ENCODE measurements at places on chromosomes 7 and 10.

DNA sequence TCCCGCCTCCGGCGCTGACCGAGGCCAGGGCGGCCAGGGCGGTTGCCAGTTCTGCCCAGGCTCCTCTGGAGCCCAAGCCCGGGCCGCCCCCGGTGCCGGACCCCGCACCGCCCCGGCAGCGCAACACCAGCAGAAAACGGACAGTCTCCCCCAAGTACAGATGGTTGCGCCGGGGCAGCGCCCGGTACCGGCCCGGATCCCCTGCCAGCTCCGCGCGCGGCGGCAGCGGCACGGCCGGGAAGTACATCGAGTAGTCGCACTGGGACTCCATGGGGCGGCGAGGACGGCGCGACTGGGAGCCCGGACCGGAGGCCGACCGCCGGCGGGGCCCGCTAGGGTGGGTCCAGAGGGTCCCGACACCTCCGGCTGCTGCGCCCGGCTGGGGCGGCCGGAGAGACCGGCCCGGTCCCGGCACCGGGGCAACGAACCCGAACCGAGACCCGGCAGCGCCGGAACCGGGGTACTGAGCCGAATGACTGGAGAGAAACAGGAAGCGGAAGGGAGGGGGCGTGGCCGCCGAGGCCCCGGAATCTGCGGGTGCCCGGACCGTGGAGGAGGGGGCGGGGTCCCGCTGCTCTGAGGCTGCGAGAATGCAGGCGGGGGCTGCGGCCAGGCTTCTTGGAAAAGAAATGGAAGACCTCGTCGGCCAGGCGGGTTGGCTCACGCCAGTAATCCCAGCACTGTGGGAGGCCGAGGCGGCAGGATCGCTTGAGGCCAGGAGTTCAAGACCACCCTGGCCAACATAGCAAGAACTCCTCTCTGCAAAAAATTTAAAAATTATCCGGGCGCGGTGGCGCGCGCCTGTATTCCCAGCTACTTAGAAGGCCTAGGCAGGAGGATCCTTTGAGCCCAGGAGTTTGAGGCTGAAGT lies at the start of gene TRAPPC14:
Gene TRAPPC14 (minus strand): TSS at position 495 of the 870 bp plus-strand sequence. CDS start 224 bp downstream, at position 271.
- H3K4me1 ChIP-seq, result peaks cover 30% of the 10 kb centered on the region
- H3K36me3 ChIP-seq, result peaks cover 11% of the 10 kb centered on the region
- DNase-seq, result peak; percentile 83
- H3K4me3 ChIP-seq, result peak within 1 kb of the TSS; percentile 78

- no peak overlapping the region for H3K27ac ChIP-seq
- DNase-seq, result peak; percentile 24
- H3K4me1 ChIP-seq, result peaks cover 31% of the 10 kb centered on the region
- no peak overlapping the region for H3K4me3 ChIP-seq
- no peaks in the 10 kb centered on the region for H3K27me3 ChIP-seq
Observed at GRCh38 chr7:102412548-102412947, 16.4 kb downstream of the PRKRIP1 start.

DNA sequence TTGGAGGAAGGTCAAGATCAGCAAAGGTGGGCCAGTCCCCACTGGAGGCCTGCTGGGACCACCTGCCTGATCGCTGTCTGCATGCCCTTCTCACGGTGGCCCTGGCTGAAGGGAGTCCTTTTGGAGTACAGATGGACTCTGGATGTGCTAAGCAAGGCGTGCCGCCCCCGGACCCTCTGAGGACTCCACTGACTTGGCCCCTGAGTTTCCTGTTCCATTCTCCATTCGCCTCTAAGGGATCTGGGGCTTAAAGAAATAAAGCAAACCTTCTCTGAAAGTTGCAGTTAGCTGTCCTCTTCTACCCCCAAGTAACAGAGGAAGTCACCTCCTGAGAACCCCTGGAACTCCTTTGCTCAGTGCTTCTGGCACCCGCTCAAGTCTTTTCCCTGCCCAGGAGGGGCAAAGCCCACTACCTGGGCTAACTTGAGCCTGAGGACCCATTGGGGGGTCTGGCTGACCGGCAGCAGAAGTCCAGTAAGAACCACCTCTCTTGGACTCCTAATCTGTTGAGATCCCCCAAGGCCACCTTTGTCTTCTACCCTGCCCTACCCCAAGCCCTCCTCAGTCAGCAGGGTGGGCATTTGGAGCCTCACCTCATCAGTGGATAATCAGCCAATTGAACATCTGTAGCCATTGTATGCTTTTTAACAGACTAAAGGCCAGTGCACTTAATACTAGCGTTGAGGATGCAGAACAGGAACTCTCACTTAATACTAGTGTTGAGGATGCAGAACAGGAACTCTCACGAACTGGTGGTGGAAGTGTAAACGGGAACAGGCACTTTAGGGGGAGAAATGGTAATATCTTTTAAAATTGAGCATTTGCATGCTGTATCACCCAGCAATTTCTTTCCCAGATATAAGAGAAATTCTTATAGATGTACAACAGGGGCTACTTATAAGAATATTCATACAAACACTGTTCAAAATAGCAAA lies 2.2 kb downstream of the TBATA start:
- H3K27ac ChIP-seq, result no peak overlapping the region
- no peaks in the 10 kb centered on the region for H3K36me3 ChIP-seq
- H3K27me3 ChIP-seq, result no peaks in the 10 kb centered on the region
- H3K4me3 ChIP-seq, result no peak overlapping the region
- DNase-seq, result no peak

- no peak for DNase-seq
- H3K4me3 ChIP-seq, result no peak overlapping the region
- H3K27ac ChIP-seq, result no peak overlapping the region
- peaks cover 81% of the 10 kb centered on the region for H3K27me3 ChIP-seq
- H3K36me3 ChIP-seq, result no peaks in the 10 kb centered on the region
Observed at GRCh38 chr7:150958062-150958552, 20.0 kb downstream of the KCNH2 start.

GRCh38 chr10:131242007-131242406 lies 69.5 kb downstream of the TCERG1L start:
- no peak overlapping the region for H3K4me3 ChIP-seq
- H3K4me1 ChIP-seq, result no peaks in the 10 kb centered on the region
- H3K27me3 ChIP-seq, result no peaks in the 10 kb centered on the region
- no peaks in the 10 kb centered on the region for H3K36me3 ChIP-seq
- no peak for DNase-seq

DNA sequence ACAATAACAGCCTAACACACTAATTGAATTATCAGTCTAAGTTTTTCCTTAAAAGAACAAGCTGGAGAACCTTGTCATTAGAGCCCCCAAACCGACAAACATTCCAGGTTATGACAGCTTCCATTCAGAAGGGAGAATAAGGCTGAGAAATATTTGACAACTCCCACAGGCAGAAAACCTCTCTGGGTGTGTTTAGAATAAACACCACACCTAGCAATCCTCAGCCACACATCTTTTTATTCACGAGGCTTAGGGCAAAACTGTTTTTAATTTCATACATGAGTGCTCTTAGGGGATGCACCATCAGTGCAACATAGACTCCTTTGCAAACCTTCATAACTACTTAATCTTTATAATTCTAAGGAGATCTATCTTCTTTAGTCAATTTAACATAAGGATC lies 24.2 kb downstream of the STN1 start:
- H3K4me3 ChIP-seq, result no peak overlapping the region
- H3K36me3 ChIP-seq, result peaks cover 47% of the 10 kb centered on the region
- no peak for DNase-seq
- H3K4me1 ChIP-seq, result peaks cover 21% of the 10 kb centered on the region
- peak overlapping the region; percentile 78 for H3K27ac ChIP-seq
- no peaks in the 10 kb centered on the region for H3K27me3 ChIP-seq

DNA sequence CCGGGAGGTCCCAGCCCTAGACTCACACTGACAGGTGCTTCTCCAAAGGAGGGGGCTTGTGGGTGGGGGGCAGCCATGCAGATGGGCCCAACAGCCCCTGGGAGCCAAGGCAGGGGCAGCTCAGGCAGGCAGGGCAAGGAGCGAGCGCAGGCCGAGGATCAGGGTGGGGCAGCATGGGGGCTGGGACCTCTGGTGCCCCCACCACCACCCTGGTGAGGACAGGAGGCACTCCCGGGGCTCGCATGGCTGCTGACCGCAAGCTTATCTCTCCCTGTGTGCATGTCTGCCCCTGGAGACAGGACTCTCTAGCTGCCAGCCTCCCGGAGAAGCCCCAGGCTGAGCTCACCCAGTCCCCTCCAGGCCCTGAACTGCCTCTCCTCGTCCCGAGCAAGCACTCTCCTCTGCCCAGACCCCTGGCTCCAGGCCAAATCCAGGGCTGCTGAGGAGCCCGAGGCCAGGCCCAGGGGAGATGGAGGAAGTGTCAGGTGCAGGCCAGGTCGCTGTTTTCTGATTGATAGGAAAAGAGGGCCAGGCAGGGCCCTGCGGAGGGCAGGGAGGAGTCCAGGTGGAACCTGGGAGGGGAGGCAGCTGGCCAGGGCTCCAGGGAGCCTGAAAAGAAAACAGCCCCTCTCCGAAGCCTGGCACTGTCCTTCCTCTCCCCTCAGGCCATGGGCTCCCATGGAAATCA lies 39.0 kb downstream of the PDGFA start:
- no peaks in the 10 kb centered on the region for H3K27me3 ChIP-seq
- H3K4me3 ChIP-seq, result no peak overlapping the region
- no peaks in the 10 kb centered on the region for H3K4me1 ChIP-seq
- no peak overlapping the region for H3K27ac ChIP-seq

DNA sequence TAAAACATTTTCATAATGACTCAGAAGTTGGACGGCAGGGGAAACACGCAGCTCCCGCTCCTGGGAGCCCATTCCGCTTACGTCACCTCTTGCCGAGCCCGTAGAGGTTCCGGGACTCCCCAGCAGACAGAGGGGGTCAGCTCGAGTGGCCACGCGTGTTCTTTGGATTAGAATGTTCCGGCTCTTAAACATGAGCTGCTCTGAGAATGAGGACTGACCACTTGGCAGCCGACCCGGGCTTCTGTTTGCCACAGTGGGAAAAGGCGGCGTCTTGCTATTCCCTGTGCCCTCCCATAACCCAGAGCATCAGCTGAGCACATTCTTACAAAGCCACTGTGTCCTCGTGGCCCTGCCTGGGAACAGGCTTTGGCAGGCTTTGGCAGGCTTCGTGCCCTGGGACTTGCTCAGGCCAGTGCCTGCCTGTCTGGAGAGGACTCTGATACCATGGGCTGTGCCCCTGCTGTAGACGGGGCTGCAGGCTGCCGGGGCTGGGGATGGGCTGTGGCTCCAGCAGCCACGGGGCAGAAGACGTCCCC lies 40.1 kb downstream of the PFKP start:
- H3K36me3 ChIP-seq, result peaks cover 26% of the 10 kb centered on the region
- H3K27me3 ChIP-seq, result no peaks in the 10 kb centered on the region
- H3K4me1 ChIP-seq, result no peaks in the 10 kb centered on the region

DNA sequence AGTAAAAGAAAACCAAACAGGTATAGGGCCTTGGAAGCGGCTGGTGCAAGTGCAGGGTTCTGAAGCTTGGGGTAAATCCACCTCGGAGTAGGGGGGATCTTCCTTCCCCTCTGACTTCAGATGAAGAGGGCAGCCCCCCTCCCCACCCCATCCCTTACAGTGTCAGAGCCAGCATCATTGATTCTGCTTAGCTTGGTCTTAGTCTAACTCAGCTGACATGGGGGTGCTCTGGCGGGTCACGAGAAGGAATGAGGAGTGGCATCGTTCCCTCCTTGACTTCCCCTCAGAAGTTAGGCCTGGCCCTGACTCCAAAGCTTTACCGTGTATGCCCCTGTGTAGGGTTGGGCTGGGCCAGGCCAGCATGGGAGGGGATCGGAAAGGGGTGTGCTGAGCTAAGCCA lies 44.2 kb upstream of the SAMD8 start:
- no peak for DNase-seq
- no peaks in the 10 kb centered on the region for H3K36me3 ChIP-seq
- H3K27me3 ChIP-seq, result no peaks in the 10 kb centered on the region
- H3K4me1 ChIP-seq, result no peaks in the 10 kb centered on the region
- no peak overlapping the region for H3K4me3 ChIP-seq
- no peak overlapping the region for H3K27ac ChIP-seq

- no peak overlapping the region for H3K4me3 ChIP-seq
- H3K27me3 ChIP-seq, result no peaks in the 10 kb centered on the region
- no peak overlapping the region for H3K27ac ChIP-seq
- no peaks in the 10 kb centered on the region for H3K4me1 ChIP-seq
Observed at GRCh38 chr10:79490400-79491142, 21.8 kb upstream of the EIF5AL1 start.

DNA sequence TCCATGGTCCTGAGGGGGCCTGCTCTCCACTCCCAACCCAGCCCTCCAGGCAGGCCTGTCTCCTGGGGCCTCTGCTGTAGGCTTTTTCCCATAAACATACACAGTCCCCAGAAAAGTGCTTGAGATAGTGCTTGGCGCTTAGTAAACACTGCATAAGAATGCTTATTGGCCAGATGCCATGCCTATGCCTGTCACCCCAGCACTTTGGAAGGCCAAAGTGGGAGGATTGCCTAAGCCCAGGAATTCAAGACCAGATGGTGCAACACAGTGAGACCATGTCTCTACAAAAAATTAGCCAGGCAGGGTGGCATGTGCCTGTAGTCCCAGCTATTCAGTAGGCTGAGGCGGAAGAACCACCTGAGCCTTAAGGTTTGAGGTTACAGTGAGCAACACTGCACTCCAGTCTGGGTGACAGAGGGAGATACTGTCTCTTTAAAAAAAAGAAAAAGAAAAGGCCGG lies 24.6 kb upstream of the ASL start:
- peaks cover 20% of the 10 kb centered on the region for H3K4me1 ChIP-seq
- H3K4me3 ChIP-seq, result no peak overlapping the region
- H3K27ac ChIP-seq, result no peak overlapping the region
- no peaks in the 10 kb centered on the region for H3K27me3 ChIP-seq

DNA sequence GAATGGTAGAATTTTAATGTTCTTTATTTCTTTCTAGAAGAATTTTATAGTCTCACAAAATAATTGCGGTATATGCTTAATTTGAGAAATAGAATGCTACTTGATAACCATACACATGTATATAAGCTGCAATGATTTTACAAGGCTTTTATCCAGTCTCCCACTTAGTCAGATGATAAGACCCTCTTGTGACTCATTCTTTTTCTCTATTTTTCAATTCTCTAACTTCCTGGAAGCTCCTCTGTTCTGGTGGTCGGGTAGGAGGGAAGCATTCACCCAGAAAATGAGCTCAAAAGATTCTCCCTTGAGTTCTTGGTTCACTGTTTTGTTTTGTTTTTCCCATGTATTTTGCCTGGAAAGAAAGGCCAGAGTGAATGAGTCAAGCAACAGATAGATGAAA lies 546.6 kb downstream of the INHBA start:
- H3K4me3 ChIP-seq, result no peak overlapping the region
- H3K27me3 ChIP-seq, result no peaks in the 10 kb centered on the region
- no peaks in the 10 kb centered on the region for H3K36me3 ChIP-seq
- DNase-seq, result no peak
- H3K4me1 ChIP-seq, result no peaks in the 10 kb centered on the region
- no peak overlapping the region for H3K27ac ChIP-seq

GRCh38 chr7:89133357-89133756 lies 337.8 kb upstream of the TEX47 start:
- H3K4me3 ChIP-seq, result no peak overlapping the region
- no peaks in the 10 kb centered on the region for H3K4me1 ChIP-seq
- no peaks in the 10 kb centered on the region for H3K27me3 ChIP-seq
- DNase-seq, result no peak
- peaks cover 1% of the 10 kb centered on the region for H3K36me3 ChIP-seq

DNA sequence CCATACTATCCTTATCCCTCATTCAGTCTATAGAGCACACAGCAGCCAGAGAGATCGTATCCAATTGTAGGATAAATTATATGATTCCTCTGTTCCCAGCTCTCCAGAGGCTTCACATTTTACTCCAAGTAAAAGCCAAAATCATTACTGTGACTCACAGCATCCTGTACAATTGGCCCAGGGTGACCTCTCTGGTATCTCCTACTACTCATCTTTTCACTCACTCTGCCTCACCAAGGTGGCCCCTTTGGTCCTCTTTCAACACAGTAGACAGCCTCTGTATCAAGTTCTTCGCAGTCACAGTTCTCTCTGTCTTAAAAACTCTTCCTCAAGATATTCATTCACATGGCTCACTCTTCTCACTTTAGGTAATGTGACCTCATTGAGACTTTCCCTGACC lies 72.6 kb upstream of the LSM8 start:
- H3K4me3 ChIP-seq, result no peak overlapping the region
- no peak overlapping the region for H3K27ac ChIP-seq
- no peaks in the 10 kb centered on the region for H3K36me3 ChIP-seq
- no peaks in the 10 kb centered on the region for H3K4me1 ChIP-seq
- no peak for DNase-seq
- peaks cover 13% of the 10 kb centered on the region for H3K27me3 ChIP-seq

All from central memory CD8-positive, alpha-beta T cell (primary cell).